NCI-H1092 (cell line): ENCODE measurements at places on chromosomes 12 and 14.

GRCh38 chr12:18700271-18700670, 37.5 kb downstream of the PLCZ1 start:
- no peak for DNase-seq

DNA sequence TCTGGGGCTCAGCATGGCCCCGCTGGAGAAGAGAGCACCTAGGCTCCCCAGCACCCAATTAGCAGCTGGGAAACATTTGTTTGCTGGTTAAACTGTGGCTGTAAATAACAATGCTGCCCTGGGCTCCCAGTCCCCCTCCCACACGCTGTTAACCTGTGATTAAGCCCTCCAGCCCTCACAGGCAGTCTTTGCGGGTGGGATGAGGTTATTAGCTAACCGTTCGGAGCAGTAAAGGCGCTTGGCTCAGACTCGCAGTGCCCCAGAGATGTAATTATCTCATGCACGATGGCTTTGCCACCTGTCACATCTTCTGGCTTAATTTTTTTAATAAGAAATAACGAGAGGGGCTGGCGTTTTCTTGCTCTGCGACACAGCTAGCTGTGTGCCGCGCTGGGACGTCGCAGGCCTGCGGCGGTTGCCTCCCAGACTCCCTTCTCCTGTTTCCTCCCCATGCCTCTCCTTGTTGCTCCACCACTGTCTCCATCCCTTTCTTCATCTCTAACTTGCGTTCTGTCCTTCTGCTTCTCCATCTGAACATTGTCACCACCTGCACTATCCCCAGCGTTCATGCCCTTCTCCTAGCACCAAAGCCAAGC, 239.2 kb upstream of the FKBP4 start:
- peak; percentile 26 for DNase-seq

DNA sequence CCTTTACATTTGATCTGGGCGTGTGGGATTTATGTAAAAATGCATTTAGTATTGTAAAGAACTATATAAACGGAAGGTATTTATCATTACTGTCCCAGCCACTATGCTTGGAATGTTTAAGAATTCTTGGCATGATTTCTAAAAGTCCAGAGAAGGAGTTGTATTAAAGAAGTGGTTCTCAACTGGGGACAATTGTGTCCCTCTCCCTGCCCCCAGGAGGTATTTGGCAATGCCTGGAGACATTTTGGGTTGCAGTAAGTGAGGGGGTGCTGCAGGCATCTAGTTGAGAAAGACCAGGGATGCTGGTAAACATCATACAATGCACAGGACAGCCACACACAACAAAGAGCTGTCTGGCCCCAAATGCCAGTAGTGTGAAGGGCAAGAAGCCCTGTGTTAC, 7.2 kb downstream of the SLC38A1 start:
- DNase-seq, result no peak

DNA sequence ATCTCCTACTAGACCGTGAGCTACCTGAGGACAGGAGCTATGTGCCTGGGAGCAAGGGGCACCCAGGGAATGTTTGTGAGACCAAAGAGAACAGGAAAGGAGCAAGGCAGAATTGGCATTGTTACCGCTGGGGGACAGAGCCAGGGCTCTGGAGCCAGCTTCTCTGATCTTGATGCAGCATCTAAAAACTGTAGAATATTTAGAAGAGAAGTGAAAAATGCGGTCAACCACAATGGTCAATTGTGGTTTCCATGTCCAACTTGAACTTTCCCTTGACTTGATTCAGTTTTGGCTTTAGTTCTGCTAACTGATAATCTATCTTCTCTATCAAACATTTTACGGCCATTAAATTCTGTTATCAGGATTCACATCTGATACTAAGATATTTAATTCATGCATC, 201.2 kb downstream of the ANO4 start:
- no peak for DNase-seq

- no peak for DNase-seq
Observed at GRCh38 chr14:78823035-78823434, 652.9 kb downstream of the NRXN3 start.

DNA sequence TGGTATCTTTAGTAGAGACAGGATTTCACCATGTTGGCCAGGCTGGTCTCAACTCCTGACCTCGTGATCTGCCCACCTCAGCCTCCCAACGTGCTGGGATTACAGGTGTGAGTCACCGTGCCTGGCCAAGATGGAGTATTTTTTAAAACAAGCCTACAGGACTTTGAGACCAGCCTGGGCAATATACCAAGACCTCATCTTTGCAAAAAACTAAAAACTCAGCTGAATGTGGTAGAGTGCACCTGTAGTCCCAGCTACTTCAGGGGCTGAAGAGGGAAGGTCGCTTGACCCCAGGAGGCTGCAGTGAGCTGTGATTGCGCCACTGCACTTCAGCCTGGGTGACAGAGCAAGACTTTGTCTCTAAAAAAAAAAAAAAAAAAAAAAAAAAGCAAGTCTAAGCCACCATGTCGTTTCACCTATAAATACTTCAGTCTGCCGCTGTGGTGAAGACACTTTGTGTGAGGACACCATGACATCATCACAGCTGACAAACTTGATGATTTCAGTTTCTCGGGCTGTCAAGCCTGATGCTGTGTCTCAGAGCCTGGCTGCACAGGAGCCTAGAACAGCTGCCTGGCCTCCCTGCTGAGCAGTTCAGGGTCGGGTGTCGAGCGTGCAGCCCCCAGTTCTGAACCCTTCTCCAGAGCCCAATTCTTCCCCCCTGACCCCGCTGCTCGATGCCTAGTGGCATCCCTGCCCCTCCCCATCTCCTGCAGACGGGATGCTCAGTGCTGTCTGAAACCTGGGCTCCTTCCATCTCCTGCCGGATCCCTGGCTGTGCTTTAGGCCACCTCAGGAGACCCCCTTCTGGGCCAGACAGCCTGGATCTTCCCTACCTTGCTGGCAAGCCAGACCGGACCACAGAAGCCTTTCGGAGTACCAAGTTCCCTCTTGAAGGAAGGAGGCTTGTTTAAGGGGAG, 119.2 kb upstream of the EVL start:
- DNase-seq, result no peak
